Mesenteric fat pad (tissue), 1 donor: ENCODE measurements at places on chromosomes 4 and X.

GRCh38 chr4:7970361-7970946, 30.8 kb upstream of the AFAP1 start:
- DNase-seq: no peak

- DNase-seq: no peak
Measured at GRCh38 chr4:108247387-108248049, 78.8 kb upstream of the LEF1 start.

GRCh38 chrX:136630881-136631280, 17.1 kb upstream of the CD40LG start:
- no peak for DNase-seq

DNA sequence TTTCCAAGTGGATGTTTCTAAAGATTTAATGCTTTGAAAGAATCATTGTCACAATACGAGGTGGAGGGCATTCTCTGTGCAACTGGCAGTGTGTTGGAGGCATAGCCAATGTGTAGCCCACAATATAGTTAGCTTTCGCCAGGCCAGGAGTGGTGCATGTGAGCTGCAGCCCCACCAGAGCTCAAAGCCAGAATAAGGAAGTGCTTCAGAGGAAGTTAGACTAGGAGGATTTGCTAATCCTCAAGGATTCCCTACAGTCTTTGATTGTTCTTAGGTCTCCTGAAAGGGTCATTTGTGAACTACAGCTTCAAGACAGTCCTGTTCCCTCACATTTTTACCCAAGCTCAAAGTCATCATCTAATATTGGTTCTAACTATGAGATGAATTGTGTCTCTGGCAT, 16.4 kb downstream of the TRPC5OS start:
- DNase-seq: no peak

GRCh38 chr4:180434131-180434895, 1808.9 kb upstream of the TENM3 start:
- no peak for DNase-seq

DNA sequence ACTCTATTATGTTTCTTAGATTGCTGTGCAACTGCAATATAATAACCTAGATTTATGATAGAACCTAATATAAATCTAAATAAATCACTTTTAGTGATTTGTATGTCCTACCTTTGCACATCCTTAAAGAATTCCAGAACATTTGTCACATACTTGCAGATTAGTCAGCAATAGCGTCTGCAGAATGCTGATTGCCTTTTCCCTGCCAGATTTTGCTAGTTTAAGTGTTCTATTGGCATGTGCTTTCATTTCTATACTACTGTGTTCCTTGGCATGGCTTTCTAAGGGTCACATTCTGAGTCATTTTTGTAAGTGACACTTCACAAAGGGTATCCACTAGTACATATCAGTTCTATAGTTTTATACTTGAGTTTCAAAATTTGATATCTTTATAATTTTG, 303.1 kb upstream of the GIMD1 start:
- DNase-seq: no peak

- DNase-seq: no peak
Measured at GRCh38 chr4:182746876-182747275, 170.3 kb downstream of the DCTD start.

- no peak for DNase-seq
Measured at GRCh38 chrX:129361576-129361975, 161.7 kb downstream of the SMARCA1 start.

GRCh38 chrX:50815120-50815519, 1.1 kb upstream of the SHROOM4 start:
- no peak for DNase-seq

- DNase-seq: no peak
Measured at GRCh38 chrX:19810006-19810774, 77.2 kb downstream of the SH3KBP1 start.

GRCh38 chr4:154741131-154741665, 2.6 kb upstream of the LRAT start:
- no peak for DNase-seq

DNA sequence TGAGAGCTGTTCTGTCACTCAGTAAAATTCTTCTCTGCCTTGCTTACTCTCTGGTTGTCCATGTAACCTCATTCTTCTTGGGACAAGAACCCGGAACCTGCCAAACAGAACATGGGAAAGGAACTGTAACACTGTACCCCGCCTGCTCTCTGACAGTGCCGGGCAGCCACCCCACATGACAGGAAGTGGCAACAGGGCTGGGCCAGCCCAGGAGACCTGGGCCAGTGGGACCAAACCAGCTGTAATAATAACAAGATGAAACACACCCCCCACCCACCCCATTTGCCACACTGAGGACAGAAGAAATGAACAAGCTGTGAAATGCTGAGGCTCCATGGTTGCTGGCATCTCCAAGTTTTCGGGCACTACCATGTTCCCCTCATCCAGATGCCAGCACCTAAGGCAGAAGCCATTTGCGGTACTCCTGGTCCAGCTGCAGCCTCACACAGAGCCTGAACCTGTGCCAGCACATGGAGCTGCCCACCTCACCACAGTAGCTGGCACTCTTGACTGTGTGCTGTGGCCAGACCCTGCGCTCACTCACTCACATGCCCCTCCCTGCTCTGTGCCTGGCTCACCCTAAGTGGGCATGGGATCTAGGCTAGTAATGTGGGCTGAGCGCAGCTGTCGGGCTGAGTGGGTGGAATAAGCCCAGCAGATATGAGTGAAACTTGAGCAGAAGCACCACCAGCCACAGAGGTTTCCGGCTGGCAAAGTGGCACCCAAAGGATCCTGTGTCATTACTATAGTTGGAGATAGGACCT, 126.2 kb upstream of the UGT8 start:
- DNase-seq: no peak

- DNase-seq: no peak
Measured at GRCh38 chr4:47010912-47011446, 17.6 kb upstream of the GABRA4 start.

- no peak for DNase-seq
Measured at GRCh38 chrX:110408949-110409588, 50.4 kb downstream of the RTL9 start.

GRCh38 chrX:97402903-97403302, 519.2 kb downstream of the RPA4 start:
- no peak for DNase-seq

GRCh38 chrX:96002431-96002830, 682.2 kb upstream of the DIAPH2 start:
- DNase-seq: no peak

GRCh38 chr4:1939664-1940509, 68.7 kb downstream of the NSD2 start:
- DNase-seq: no peak

- no peak for DNase-seq
Measured at GRCh38 chrX:44043496-44043895, 70.3 kb upstream of the NDP start.

DNA sequence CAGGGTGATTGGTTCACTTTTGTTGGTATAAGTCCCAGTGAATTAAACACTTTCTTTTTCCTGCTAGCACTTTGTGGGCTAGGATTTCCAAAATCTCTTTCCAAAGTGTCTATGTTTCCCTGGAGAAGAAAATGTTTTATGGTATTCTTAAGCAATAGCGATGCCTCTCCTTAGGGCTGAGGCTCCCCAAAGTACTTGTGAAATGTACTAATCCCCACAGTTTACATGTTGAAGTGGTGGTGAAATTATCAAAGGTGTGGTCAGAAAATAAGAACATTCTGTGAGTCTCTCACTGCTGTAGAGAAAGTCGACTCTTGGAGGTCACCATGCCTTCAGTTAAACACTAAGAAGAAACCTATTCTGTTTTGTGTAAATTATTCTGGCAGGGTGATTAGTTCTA, 51.5 kb upstream of the AMELX start:
- DNase-seq: no peak

DNA sequence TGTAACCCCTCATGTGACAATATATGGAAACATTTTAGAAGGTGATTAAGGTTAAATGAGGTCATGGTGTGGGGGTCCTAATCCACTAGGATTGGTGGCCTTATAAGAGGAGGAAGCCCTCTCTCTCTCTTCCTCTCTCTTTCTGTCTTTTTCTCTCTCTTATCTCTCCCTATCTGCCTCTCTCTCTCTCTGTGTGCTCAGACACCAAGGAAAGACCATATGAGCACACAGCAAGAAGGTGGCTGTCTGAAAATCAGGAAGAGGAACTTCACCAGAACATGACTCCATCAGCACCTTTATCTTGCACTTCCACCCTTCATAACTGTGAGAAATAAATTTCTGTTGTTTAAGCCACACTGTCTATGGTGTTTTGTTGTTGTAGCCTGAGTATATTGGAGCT, 1472.2 kb downstream of the PCDH7 start:
- DNase-seq: no peak

- DNase-seq: no peak
Measured at GRCh38 chr4:145565328-145565727, 53.9 kb upstream of the MMAA start.

DNA sequence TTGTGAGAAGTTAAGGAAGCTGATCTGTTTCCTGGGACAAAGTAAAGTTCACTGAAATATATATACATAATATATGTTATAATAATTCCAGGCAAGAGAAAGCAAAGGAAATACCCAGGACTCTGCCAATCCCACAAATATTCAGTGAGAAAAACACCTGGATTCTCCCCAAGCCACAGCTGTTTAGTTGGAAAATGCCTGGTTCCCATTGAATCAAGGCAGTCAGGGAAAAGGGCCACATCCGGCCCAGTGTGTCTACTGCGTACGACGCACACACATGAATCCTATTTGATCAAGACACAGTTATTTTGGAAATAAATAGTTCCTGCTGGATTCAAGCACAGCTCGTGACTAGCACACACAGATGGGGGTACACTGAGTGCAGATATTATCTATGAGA, 6.3 kb upstream of the DCHS2 start:
- no peak for DNase-seq

- no peak for DNase-seq
Measured at GRCh38 chr4:72111863-72112262, 80.1 kb downstream of the NPFFR2 start.

- no peak for DNase-seq
Measured at GRCh38 chr4:104919406-104919805, 227.3 kb upstream of the TET2 start.

DNA sequence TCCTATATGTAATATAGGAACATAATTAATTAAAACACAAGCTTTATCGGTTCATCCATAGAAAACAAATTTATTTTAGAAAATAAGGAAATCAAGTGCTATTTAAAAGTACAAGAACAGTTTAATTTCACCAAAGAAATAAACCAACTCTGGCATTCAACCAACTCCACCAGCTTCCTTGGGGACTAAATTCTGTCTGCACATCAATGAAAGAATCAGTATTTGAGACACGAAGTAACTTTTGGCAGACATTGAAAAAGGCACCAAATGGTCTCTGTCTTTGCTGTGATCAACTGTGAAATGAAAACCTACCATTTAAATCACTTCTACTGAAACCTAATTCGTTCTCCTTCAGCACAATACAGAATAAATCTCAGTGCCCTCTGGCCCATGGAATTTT, 719.7 kb upstream of the GRIA3 start:
- DNase-seq: no peak

DNA sequence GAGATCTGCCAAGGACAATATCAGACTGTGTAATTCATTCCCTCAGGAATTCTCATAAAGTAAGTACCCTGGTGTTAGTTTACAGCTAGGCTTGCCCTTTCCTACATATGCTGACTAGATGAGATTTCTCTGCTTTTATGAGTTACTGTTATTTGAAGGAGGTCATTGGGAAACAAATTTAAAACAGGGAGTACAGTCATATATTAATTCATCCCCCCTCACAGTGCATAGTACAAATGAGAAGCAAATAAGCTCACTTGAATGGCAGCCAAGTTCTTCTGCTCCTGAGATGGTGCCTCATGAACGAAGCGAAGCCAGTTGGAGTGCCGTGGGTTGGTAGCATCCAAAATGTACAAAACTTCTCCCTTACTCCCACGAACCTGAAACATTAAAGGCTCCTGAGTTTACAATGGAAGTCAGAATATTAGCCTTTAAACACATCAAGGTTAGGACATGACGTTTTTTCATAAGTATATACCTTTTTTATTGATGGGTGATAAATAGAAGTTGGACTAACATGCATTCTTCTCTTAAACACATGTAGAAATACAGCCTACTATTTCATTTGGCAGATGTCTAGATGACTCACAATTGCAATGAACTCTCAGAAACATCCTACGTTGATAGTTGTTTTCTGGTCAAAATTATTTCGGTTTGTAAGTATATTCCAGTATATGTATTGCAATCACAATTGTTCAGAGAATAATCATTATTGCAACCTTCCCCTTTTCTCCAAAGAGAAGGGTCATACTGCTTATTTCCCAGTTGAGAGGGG, 69.2 kb downstream of the PRDM5 start:
- DNase-seq: no peak

DNA sequence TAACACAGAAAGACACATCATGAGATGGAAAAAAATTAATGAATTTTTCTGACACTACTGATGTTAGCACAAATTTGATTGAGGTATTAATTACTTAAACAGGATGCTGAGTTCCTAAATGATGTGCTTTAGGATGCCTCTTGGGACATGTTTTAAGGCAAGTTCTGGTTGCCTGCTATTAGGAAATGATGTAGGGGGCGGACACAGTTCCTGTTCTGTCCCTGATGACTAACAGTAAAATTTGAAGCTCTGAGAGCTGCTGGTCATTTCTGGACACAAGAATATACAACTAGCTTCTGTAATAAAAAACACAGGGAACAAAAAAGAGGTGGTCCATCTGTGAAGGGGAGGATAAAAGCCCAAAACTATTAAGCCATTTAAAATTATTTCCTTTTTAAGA, 163.2 kb upstream of the ETNPPL start:
- DNase-seq: no peak

GRCh38 chr4:5651089-5651488, 57.3 kb downstream of the EVC2 start:
- DNase-seq: no peak

DNA sequence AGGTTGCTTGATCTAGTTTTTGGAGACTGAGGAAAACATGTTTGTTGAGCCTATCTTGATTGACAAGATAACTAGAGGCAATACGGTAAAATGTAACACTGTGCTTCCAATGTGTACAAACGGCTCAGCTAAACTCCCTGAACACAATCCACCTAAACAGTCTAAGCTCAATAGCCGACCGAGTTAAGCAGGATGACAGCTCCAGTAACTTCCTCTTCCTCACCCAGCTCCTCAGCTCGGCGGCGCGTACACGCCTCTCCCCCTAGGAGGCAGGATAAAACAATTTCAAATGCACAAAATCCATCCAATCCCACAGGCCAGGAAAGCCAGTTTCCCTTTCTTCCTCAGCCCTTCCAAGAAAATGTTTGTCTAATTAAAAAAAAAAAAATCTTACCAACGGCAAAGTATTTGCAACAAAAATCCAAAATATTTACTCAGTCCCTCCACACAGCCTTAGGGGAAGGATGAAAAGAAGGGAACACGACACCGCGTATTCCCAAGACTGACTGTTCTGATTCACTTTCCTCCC, 1.0 kb downstream of the CNOT6L start:
- DNase-seq: no peak

GRCh38 chr4:22190855-22191254, 242.3 kb upstream of the KCNIP4 start:
- DNase-seq: no peak

DNA sequence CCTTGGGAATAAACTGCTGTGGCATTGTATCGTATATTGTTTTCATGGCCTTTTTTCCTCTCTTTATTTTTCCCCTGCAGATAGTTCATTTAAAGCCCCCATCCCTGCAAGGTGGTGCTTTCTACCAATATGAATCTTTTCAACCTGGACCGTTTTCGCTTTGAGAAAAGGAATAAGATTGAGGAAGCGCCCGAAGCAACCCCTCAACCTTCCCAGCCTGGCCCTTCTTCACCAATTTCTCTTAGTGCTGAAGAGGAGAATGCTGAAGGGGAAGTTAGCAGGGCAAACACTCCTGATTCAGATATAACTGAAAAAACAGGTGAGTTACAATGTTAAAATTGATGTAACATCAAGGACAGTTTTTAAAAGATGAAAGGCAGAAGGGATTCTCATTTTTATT, 601 bp downstream of the SMARCAD1 start:
- DNase-seq: no peak

- DNase-seq: no peak
Measured at GRCh38 chr4:111930659-111931058, 214.6 kb upstream of the FAM241A start.
